ENCODE measurements at places on chromosomes 4 and X.

DNA sequence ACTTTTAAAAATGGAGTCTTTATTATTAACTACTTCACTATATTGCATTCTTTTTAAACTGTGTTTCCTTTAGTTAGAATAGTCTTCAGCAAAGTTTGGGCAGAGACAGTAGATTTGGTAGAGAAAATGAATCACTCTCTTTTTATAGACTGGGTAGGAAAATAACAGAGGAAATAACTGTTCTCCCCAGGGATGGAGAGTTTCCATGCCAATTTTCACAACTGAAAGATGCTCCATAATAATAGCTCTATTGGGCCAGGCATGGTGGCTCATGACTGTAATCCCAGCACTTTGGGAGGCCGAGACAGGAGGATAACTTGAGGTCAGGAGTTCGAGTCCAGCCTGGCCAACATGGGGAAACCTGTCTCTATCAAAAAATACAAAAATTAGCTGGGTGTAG is 13.1 kb downstream of the HSD17B13 start:
- DNase-seq: no peak

- DNase-seq: no peak
Measured at GRCh38 chr4:85571008-85571407, 96.1 kb downstream of the ARHGAP24 start.

DNA sequence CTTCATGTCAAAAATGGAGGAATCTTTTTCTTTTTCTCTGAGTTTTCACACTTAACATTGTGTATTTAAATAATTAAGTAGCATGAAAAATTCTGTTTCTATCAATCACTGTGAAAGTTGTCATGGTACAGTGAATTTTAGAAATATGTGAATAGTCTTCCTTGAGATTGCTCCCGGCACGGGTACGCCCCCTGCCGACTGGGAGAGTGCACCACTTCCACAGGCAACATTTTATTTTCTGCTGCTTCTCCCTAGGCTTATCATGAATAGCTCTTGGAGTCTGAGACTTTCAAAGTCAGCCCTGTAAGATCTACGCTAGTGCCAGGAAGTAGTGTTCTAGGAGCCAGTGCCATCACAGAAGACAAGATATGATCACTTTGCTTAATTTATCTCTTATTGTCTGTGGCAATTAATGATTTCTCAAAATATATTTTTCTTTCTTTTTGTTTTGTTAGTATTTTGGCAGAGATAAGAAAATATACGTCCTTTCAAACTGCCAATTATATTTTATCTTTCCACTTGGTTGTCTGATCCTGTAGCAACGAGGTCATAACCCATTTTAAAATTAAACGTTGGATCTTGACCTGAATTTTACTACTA is 763.8 kb upstream of the AADAT start:
- peak; percentile 11 for DNase-seq

GRCh38 chr4:25874655-25875054 is 11.9 kb upstream of the SEL1L3 start:
- no peak for DNase-seq

DNA sequence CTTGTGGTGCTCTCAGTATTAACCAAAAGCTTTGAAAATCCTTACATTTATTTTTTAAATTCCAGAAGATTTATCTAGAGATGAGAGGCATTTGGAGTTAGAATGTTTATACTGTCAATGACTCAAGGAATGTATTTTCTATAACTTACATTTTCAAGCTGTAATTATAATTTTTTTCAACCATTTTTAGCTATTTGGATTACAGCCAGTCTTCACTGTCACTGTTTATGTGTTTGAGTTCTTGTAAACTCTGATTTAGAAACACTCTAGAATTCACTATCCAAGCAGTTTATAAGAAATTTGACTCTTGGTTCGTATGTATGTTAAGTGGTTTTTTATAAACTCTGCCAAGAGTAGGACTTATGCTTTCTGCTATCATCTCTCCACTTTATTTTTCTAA is 36.7 kb upstream of the GUCY1A1 start:
- no peak for DNase-seq

DNA sequence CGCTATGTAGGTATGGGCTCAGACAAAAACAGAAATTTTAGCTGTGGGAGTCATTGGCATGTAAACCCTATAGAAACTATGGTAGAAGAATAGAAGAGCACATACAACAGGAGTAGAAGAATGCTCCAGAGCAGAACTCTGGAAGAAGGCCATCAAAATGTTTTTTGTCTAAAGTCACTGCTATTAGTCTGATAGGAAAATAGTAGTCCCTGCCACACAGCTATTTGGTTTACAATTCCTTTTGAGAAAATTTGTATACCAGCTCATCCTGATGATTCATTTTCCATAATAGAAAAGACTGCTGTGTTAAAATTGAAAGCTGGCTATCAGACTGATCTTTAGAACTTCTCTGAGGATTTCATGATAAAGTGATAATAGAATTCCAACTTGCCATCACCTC is 32.8 kb upstream of the ADAD1 start:
- DNase-seq: no peak

DNA sequence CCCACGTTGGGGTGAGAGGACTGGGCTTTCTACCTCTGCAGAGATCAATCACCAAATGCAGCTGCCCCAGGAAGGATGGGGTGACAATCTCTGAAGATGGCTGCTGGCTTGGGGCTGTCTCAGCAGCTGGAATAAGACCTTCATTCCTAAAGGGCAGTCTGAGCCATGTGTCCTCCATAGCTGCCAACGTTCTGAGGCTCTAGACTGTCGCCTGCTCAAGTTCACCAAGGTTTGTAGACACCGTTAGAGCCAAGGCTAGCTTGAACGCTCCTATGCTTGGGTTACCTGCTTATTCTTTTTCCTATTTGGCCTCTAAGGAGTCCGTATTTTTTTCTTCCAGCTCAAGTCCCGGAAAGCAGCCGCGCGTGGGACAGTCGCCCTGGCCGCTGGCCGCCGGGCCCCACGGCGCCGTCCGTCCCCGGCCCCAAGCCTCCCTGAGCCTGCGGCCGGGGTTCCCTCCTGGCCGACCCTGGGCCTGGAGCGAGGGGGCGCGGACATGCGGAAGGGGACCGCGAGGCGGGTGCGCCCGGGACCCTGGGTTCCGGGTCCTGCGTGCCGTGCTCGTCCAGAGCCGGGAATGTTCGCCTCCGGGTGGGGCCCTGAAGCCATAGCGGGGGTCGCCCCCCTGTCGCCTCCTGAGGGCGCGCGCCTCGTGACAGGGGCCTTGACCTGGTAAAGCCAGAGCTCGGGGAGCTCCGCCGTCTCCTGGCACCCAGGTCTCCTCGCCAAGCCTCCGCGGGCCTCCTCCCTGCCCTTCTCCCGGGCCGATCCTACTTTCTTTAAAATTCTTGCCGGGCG is 23.3 kb downstream of the MRFAP1 start:
- DNase-seq: no peak

GRCh38 chrX:105567082-105567481 is 255.3 kb upstream of the NRK start:
- DNase-seq: no peak

GRCh38 chr4:185109736-185110135 is 33.3 kb upstream of the SLC25A4 start:
- no peak for DNase-seq

DNA sequence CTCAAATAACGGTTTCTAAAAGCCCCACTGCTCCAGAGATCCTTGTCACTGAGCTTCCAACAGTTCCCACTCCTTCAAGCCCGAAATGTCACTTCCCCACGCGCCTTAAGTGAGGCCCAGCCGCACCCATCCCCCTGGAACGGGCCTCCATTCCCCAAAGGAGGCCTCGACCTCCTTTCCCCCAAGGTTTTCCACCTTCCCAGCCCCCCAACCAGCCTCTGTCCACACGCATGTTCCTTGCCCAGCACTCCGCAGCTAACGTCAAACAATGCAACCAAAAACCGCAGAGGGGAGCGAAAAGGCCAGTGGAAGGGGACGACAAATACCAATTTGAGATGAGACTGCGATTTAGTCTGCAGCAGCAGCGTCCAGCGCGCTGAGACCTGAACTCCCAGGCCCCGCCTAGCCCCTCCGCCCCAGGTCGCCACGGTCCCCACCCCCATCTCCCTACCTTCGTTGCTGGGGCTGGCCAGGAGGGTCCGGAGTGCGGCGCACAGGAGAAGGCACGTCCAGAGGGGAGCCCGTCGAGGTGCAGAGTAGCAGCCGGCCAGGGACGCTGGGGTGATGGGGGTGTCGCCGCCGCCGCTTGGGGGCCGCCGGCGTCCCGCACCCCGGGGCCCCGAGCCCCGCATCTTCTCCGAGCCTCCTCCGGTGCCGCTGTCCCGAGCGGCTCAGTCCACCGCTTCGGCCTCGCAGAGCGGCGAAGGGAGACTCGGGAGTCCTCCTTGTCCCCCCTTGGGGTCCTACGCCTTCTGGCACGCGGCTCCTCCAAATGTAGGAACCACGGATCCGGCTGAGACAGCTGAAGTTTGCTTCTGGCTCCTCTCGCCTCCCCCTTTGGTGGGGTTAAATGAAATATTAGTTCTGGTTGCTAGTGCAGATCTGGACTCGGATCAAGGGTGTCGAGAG is 924 bp downstream of the EPHA5 start:
- no peak for DNase-seq

DNA sequence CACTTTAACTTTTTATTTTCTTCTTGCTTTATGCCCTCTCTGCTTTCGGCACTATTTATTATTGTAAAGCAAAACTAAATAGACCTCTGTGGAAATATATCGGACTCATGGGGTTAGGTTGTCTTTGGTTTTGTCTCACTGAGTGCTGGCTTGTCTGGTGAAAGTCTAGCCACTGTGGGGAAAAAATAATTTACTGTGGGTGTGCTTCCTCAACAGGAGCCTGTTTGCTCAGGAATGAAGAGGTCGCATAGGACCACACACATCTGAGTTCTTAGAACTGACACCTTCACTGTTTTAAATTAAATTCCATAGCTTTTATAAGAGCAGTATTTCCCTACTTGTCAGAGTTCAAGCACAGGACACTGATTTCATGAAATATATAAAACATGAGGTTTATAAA is 103.0 kb upstream of the BMPR1B start:
- no peak for DNase-seq

DNA sequence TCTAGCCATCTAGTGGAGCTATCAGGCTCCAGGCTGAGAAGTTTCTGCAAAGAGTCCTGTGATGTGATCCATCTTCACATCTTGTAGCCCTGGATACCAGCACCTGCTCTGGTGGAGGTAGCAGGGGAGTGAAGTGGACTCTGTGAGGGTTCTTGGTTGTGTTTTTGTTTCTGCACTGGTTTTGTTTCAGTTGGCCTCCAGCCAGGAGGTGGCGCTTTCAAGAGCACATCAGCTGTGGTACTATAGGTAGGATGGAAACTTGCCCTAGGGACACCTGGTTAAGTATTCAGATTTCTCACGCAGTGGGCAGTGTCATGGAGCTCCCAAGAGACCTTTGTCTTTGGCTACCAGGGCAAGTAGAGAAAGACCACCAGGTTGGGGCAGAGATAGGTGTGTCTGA is 257.5 kb upstream of the SLC7A11 start:
- no peak for DNase-seq

GRCh38 chr4:47741200-47741599 is 96.7 kb downstream of the CORIN start:
- DNase-seq: no peak

- no peak for DNase-seq
Measured at GRCh38 chrX:47643926-47644325, 6.4 kb downstream of the ELK1 start.

GRCh38 chr4:104979083-104979760 is 167.5 kb upstream of the TET2 start:
- DNase-seq: no peak

GRCh38 chrX:134023851-134024281 is 38.5 kb upstream of the GPC3 start:
- DNase-seq: no peak

DNA sequence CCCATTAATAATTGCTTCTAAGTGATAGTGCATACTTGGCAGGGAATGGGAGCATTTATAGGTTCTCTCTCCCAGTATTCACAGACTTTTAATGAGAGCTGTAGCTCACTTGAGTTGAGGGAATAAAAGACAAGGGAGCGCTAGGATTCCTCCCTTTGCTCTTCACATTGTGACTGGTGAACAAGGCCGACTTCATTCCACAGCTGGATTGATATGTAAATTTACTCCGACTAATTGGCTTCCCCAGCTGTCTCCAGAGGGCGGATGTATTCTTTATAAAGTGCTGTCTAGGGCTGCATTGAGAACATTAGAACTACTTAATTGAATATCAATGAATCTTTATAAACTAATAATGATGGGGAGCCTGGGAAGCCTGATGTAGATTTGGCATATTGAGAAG is 63.4 kb downstream of the GPR50 start:
- DNase-seq: no peak

GRCh38 chr4:113955948-113956347 is 23.5 kb downstream of the ARSJ start:
- no peak for DNase-seq

DNA sequence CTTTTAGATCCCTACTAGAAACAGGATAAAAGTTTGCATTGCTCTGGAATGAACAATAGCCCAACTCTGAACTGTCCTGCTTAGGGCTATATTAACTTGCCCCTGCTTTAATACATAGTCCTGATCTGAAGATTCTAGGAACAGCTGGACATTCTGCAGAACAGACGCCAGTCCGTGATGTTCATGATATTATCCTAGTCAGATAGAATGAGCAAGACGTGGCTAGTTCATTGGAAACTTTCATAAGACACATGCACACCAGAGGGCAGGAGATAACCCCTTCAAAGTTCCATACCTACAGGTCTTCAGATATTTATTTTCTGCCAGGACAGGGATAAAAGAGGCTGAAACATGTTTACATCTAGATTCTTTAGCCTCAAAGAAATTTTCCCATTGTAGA is 75.5 kb upstream of the CLNK start:
- DNase-seq: no peak

DNA sequence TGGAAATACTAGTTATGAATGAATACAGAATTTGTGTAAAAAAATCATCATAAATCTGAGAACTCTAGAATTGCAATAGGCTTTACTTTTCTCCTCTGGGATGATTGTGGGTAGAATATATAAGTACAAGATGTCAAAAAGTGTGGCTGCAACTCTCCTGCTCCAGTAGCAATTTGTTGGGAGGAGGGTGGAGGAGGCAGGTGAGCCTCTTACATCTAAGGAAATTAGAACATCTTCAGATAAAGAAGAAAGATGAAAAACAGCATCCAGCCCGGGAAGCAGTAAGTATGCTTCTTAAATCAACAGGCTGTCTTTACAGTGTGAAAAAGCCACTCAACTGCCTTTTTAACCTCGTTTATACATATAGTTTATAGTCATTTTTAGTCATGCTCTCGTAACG is 83.7 kb downstream of the ATP8A1 start:
- no peak for DNase-seq

DNA sequence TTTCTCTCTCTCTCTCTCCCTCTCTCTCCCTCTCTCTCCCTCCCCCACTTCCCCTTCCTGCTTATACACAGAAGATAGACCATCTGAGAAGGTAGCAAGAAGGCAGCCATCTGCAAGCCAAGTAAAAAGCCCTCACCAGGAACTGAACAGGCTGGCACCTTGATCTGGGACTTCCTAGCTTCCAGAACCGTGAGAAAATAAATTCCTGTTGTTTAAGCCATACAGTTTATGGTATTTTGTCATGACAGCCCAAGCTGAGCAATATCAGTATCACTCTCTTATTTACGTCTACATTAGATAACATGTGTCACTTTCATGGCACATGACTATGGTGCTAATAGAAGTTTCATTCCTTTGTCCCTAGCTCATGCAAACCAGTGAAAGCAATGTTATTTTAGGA is 581.1 kb downstream of the INPP4B start:
- no peak for DNase-seq
